ENCODE measurements at places on chromosomes 3 and 15.
A peak's percentile ranks its signal among the peaks of the same experiment; 100 is the strongest.

GRCh38 chr3:50333744-50334328 is 5.8 kb upstream of the TUSC2 start:
- peaks cover 61% of the 10 kb centered on the region for H3K4me1 ChIP-seq
- peaks cover 34% of the 10 kb centered on the region for H3K36me3 ChIP-seq
- peak overlapping the region; percentile 94 for H3K27ac ChIP-seq
- no peak for DNase-seq
- H3K4me3 ChIP-seq, result peak overlapping the region; percentile 5
- H3K27me3 ChIP-seq, result no peaks in the 10 kb centered on the region

- no peaks in the 10 kb centered on the region for H3K27me3 ChIP-seq
- H3K27ac ChIP-seq, result peak overlapping the region; percentile 69
- DNase-seq, result peak; percentile 90
- no peaks in the 10 kb centered on the region for H3K36me3 ChIP-seq
Observed at GRCh38 chr3:50163572-50164455, 8.7 kb downstream of the SEMA3F start.

DNA sequence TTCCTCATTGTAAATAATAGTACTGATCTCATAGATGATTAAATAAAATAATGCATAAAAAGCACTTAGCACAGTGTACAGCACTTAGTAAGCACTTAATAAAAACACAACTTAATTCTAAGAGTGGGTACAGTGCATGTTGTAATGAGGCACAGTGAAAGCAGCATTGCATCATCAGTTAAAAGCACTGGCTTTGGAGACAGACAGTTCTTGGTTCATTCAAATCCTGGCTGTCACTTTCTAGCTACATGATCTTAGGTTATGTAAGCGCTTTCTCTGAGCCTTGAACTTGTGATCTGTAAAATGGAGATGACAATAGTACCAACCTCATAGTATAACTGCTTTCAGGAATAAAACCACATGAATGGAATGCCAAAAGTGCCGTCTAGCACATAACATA is 151.5 kb downstream of the DPH6 start:
- no peak for DNase-seq
- H3K4me3 ChIP-seq, result no peak overlapping the region
- peaks cover 5% of the 10 kb centered on the region for H3K36me3 ChIP-seq
- no peak overlapping the region for H3K27ac ChIP-seq
- H3K4me1 ChIP-seq, result no peaks in the 10 kb centered on the region

DNA sequence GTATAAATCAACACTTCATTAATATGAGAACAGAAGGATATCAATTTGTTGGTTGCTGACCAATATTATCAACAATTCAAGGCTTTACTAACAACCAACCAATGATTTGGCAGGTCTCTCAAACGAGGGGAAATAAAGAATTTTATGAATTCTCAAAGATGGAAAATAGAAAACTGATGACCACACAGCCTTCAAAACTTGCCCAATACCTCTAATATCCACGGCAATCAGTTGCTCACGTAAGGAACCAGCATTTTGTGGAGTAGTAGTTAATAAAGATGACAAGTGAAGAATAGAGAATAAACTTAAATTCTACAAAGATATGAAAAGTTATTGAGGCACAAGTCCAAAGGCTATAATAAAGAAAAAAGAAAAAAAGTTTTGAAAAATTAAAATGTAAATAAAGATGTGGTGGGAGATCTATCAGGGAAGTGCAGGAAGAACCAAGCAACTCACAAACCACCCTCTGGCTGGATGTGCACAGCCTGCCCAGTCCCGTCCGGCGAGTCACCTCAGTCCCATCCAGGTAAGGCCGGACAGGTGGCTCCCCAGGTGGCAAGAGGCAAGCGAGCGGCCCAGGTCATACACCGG is 808 bp downstream of the GK5 start:
- H3K27me3 ChIP-seq, result no peaks in the 10 kb centered on the region
- H3K27ac ChIP-seq, result peak overlapping the region; percentile 83
- H3K4me1 ChIP-seq, result peaks cover 16% of the 10 kb centered on the region
- no peak for DNase-seq

GRCh38 chr3:124805671-124806070 is 75.4 kb downstream of the UMPS start:
- H3K27ac ChIP-seq, result no peak overlapping the region
- no peak for DNase-seq
- H3K27me3 ChIP-seq, result no peaks in the 10 kb centered on the region
- H3K36me3 ChIP-seq, result peaks cover 5% of the 10 kb centered on the region

GRCh38 chr3:136932978-136933772 is 24.6 kb upstream of the IL20RB start:
- peak overlapping the region; percentile 68 for H3K27ac ChIP-seq
- peaks cover 54% of the 10 kb centered on the region for H3K4me1 ChIP-seq
- no peak for DNase-seq
- H3K4me3 ChIP-seq, result peak overlapping the region; percentile 42
- no peaks in the 10 kb centered on the region for H3K27me3 ChIP-seq

All from suprapubic skin (tissue), 4 donors.